ENCODE measurements at places on chromosomes 4 and X.

- no peak for DNase-seq
Observed at GRCh38 chr4:165715989-165716388, 157.0 kb upstream of the TLL1 start.

DNA sequence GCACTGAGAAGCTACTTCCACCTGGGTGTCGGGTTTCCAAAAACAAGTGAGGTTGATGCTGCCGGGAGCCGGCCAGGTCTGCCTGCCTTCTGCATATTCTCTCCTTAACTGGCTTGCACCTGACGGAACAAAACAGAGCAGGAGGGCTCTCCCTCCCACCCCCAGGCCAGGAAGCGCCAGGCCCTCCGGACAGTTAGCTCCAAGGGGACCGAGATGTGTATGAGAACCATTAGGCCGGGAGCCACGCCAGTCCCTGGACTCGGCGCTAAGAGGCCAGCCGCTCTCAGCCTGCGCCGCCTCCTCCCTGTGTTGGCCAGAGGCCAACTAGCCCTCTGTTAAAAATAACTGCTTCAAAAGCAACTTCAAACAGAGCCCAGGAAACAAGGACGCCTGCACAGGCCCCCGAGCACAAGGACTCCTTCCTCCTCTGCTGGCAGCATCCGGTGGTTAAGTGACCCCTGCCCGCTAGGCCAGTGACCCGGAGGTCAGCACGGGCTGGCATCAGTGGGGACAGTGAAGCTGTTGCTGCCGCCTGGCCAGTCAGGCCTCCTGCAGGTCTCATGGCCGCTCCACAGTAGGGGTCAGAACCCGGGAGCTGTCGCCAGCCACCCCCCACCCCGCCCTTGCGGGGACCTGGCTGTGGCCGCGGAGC lies 107.9 kb downstream of the ABLIM2 start:
- DNase-seq = no peak

- DNase-seq = no peak
Observed at GRCh38 chr4:17109126-17109525, 210.7 kb upstream of the LDB2 start.

DNA sequence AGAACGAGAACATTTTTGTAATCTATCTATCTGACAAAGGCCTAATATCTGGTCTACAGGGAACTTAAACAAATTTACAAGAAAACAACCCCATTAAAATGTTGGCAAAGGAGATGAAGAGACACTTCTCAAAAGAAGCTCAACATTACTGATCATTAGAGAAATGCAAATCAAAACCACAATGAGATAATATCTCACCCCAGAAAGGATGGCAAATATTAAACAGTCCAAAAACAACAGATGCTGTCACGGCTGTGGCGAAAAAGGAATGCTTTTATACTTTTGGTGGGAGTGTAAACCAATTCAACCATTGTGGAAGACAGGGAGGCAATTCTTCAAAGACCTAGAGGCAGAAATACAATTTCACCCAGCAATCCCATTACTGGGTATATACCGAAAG lies 2284.8 kb downstream of the ARAP2 start:
- no peak for DNase-seq

DNA sequence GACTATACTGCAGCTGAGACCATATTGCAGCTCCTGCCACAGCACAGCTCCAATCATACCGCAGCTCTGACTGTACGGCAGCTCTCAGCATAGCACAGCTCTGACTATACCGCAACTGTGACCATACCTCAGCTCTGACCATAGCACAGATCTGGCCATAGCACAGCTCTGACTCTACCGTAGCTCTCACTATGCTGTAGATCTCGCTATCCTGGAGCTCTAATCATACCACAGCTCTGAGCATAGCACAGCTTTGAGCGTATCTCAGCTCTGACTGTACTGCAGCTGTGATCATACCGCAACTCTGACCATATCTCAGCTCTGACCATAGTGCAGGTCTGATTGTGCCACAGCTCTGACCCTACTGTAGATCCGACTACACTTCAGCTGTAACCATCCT lies 139.2 kb downstream of the ASMT start:
- no peak for DNase-seq

- no peak for DNase-seq
Observed at GRCh38 chr4:5995901-5996623, 22.2 kb downstream of the C4orf50 start.

GRCh38 chrX:16786139-16786790 lies at the start of gene TXLNG:
Gene TXLNG, plus strand, starts transcription at chrX:16786466. Its CDS starts 22 bp downstream, at chrX:16786488.
- DNase-seq = peak; percentile 75

- no peak for DNase-seq
Observed at GRCh38 chr4:185998791-185999190, 70.2 kb upstream of the TLR3 start.

DNA sequence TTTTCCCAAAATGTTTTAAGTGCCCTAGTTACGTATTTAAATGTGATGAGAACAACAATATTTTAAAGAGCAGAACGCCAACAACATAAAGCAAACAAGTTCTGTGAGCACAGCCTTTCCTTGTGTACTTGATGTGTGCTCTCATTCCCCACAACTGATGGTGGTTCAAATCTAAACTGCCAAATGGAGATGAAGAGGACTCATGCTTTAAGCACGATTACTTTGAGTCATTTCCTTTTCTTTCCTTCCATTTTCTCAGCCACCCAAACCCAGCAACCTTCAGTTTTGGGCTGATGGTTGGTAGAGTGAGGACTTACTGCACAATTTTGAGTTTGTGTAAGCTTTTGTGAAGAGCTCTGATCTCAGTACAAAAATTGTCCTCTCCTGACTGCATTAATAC lies 1.7 kb downstream of the NSD2 start:
- no peak for DNase-seq

GRCh38 chr4:95761871-95762270 lies 78.0 kb upstream of the PDHA2 start:
- no peak for DNase-seq

GRCh38 chrX:42577936-42578470 lies 200.0 kb downstream of the PPP1R2C start:
- DNase-seq = no peak

DNA sequence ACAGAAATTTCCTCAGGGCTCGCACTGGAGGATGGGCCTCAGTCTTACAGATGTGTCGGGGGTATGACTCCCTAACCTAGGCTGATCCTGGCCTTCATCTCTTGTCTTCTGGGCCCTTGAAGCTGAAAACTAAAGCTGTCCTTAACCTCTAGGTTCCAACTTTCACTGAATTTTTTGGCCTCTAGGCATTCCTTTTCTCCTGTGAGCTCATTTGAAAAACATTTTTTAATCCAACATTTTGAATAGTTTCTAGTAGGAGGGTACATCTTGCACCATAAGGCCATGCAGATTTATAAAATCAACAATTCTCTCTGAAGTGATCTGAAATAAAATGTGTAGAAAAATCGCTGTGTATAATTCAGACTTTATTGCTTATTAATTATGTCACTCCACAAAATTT lies 19.7 kb downstream of the RWDD4 start:
- DNase-seq = no peak

DNA sequence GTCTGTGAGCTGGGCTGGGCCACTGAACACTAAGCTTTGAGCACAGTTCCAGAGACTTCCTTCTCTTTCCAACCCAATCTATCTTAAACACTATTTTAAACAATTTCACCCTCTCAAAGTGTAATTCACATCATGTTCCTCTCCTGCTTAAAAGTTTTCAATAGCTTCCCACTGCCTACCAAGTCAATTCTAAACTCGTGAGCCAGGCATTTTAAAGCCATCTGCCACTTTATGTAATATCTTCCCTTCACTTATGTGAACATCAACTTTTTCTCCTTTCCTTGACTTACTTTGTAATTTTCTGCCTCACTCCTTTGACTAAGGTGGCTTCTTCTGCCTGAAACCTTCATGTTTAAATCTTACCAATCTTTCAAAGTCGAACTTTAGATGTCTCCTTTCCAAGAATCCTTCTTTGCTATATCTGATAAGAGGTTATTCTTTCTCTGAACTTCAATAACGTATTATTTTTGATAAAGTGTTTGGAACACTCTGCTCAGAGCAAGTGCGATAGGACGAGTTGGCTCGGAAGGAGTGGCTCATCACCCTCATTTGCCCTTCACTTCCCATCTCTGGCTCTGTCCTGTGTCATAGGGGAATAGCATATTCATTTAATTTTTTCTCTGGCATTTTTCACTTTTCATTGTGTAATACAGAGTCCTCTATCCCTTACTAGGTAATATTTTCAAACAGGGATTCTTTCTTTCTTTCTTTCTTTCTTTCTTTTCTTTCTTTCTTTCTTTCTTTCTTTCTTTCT lies 13.0 kb upstream of the SPARCL1 start:
- no peak for DNase-seq

GRCh38 chr4:8844976-8845690 lies 26.5 kb downstream of the HMX1 start:
- DNase-seq = no peak

- DNase-seq = no peak
Observed at GRCh38 chr4:6491235-6491634, 18.8 kb upstream of the PPP2R2C start.

- no peak for DNase-seq
Observed at GRCh38 chr4:156439576-156440200, 486.0 kb upstream of the CTSO start.

DNA sequence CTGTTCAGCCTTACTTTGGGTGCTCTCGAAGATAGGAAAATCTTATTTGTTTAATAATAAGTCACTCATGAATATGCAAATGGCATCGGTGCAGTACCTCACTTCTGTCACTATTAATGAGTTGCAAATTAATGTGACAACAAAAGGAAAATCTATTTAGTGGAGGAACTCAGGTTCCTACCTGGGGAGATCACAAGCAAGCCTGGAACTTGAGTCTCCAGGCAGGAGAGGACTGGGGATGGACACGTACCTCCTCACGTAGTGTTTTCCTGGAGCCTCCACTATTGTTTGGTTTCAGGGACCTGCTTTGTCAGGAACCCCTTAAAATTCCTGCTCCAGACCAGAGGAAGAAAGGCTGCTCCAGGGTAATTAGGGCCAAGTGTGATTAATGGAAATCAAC lies 82.1 kb downstream of the BCOR start:
- DNase-seq = no peak

- DNase-seq = no peak
Observed at GRCh38 chr4:184664445-184665210, 15.1 kb downstream of the PRIMPOL start.

DNA sequence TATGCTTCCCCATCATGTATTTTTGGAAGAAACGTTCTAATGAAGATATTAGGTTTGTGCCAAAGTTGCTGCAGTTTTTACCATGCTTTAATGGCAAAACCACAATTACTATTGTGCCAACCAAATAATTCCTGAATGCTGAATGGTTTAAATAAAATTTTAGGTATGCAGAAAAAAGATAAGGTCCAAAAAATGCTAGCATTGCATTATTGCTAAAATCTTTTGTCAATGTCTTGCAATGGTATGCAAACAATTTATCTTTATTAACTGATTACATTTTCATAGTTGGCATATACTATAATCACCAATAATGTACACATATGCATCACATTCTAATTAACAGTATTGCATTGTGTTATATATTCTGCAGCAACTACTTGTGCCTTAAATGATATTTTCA lies 1657.4 kb upstream of the IGFBP7 start:
- DNase-seq = no peak

DNA sequence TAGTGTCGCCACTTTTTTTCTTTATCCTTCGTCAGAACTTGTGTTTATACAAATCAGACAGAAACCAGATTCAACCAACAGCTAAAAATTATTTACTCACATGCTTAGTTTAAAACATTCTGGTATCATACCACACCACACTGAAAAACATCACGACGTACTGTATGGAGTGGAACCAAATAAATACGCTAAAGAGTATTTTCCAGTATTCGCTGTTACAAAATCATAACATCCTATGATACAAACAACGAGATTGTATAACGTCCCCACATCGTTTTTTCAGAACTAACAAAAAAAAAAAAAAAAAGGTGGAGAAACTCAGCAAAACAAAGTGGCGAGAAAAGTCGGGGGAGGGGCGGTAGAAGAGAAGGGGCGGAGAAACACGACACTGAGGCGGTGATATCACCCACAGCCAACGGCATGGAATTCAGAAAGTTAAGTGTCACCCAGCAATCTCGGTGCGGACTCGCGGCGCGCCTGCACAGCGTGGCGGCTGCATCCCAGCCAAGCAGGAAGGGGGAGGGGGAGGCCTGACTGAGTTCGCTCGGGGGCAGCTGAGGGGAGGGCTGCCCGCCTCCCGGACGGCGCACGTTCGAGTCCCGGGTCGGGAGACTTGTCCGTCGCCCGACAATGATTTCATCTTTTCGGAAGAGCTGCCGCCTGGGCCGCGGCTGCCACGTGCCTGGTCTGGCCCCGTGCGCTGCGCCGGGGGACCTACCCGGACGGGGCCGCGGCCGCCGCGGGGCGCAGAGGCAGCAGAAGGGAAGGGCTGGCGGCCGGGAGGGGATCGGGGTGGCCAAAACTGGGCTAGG lies 920 bp downstream of the SETD7 start:
- peak; percentile 56 for DNase-seq

DNA sequence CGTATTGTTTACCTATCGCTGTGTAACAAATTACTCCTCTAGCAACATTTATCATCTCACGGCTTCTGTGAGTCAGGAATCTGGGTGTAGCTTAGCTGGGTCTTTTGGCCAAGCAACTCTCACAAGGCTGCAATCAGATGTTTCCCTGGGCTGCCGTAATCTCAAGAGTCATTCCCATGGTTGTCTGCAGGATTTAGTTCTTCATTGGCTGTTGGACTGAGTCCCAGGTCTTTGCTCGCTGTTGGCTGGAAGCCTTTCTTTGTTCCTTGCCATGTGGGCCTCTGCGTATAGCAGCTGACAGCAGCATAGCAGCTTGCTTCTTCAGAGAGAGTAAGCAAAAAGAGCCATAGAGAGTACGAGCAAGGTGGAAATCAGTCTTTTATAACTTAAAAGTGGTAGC lies 16.8 kb downstream of the POLR2B start:
- DNase-seq = no peak

GRCh38 chrX:46165411-46165810 lies 379.8 kb downstream of the ZNF674 start:
- no peak for DNase-seq

- DNase-seq = no peak
Observed at GRCh38 chrX:117860517-117860916, 256.1 kb downstream of the KLHL13 start.

DNA sequence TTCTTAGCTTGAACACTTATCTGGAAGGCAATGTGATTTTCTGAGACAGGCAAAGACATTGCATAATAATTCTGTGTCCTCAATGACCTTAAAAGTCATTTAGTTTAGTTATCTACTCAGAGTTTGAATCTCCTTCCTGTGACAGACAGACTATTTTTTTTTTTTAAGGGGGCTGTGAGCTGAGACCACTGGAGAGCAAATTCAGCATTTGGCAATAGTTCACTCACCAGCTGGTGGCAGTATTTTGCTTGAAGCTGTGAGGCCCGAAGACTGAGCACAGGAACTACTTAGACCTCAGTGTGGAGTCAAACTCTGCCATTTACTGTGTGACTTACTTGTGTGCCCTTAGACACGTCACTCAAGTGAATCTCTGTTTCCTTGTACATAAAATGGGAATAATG lies 22.9 kb upstream of the CPE start:
- DNase-seq = no peak

Measured in stimulated activated CD8-positive, alpha-beta memory T cell treated with anti-CD3 and anti-CD28 coated beads, Interleukin-4, amount 100 ng/mL, for 4 hours (primary cell).